ENCODE measurements at places on chromosomes 5 and 9.

DNA sequence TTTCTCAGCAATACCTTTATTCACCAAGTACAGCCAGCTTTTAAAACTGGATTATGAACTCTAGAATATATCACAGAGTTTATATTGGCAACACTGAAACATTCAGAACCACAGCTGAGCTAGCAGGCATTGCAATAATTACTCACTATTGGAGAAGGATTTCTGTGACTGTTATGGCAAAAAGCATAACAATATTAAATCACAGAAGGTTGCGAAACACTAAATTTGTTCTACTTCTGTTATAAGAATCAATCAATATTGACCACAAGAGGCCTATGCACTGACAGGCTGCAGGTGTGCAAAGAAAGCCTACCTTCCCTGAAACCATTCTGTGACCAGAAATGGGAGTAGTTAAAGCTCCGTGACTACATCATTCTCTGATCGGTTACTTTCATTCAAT, 59.2 kb downstream of the AP3B1 start:
- peak; percentile 5 for DNase-seq

DNA sequence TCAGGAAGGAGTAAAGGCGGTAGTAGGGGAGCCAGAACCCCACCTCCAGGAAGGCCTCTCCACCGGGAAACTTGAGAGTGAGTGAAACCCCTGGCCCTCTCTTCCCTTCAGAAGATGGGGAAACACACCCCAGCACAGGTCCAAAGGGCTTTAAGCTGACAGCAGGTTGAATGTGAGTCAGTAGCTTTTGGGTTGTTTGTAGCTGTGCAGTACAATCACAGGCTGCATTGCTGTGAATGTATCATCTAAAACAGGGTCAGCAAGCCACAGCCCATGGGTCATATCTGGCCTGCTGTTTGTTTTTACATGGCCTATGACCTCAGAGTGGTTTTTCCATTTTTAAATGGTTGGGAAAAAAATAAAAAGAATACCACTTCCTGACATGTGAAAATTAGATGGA, 10.0 kb downstream of the OTULINL start:
- no peak for DNase-seq

- no peak for DNase-seq
Measured at GRCh38 chr9:116900007-116900367, 212.9 kb downstream of the TRIM32 start.

DNA sequence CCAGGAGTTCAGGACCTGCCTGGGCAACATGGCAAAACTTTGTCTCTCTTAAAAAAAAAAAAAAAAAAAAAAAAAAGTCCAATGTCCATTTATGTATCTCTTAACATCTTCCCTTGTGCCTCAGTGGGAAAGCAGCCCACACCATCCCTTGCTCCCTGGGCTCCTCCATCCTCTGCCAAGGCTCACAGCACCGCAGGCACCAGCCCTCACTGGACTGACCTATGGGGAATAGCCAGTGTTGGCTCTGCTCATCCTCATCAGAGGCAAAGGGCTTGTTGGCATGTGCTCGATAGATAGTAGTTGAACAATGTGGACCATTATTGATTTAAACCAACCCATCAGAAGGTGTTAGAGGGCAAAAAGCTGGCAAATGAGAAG, 61.8 kb upstream of the LRRTM2 start:
- no peak for DNase-seq

DNA sequence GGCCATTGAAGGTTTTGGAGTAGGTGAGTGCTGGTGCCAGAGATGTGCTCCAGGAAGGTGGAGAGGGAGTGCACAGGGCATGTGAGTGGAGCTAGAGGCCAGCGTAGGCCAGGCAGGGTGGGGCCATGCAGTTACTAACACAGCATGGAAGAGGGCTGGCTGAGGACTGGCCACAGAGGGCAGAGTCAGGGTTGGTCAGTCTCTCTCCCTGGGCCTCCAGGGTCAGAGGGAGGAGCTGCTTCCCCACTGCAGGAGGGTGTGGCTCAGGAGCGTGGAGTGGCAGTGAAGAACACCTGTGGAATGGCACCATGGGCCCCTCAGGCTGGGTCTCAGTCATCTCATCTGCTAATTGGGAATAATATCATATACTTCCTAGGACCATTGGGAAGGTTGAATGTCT, 167.7 kb downstream of the MACROH2A1 start:
- DNase-seq = no peak

DNA sequence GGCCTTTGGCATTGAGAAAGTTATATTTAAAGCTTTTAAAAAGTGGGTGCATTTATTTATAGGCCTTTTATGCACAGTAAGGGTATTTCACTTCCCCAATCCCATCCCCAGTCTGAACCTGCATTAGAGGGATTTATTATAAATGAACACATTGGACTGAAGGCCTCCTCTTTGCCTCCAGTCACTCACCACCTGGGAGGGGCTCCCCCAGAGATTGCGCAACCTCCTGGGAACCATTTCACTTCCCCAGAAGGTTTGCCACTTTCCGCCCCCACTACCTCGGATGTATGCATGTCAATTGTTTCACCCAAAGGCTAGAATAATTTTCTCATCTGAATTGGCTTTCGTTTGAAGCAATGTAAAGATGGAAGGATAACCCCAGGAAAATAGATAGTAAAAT, 29.8 kb upstream of the VCAN start:
- DNase-seq = no peak

DNA sequence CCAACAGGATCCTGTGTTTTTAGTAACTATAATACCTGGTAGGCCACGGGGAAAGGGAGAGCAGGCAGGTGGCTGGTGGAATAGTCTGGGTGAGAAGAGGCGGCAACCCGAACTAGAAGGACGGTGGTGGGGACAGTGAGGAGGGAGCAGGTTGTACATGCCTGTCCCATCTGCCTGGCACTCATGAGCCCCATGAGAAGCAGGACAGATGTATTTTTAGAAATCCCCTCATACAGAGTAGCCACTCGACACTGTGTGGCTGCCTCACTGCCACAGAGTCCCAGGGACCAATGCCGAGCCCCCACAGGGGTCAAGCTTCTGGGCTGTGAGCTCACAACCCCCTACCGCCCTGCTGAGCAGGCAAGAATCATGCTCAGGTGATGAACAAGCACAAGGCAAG, 136.6 kb downstream of the SEC61B start:
- no peak for DNase-seq

DNA sequence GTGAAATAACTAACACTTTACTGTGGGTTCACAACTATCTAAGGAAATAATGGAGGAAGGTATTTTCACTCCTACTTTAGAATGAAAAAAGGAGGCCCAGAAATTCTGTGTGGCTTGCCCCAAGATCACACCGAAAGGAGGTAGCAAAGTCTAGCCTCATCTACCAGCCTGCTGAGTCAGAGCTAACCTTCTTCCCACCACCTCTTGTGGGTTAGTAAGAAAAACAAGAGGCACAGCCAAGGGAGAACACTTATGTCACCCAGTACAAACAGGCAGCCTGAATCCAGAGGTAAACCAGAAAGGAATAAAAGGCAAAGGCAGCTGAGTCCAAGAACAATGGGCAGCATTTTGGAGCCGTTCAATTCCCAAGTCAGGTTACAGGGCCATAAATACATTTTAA, 91.9 kb upstream of the RASEF start:
- DNase-seq = peak; percentile 1

DNA sequence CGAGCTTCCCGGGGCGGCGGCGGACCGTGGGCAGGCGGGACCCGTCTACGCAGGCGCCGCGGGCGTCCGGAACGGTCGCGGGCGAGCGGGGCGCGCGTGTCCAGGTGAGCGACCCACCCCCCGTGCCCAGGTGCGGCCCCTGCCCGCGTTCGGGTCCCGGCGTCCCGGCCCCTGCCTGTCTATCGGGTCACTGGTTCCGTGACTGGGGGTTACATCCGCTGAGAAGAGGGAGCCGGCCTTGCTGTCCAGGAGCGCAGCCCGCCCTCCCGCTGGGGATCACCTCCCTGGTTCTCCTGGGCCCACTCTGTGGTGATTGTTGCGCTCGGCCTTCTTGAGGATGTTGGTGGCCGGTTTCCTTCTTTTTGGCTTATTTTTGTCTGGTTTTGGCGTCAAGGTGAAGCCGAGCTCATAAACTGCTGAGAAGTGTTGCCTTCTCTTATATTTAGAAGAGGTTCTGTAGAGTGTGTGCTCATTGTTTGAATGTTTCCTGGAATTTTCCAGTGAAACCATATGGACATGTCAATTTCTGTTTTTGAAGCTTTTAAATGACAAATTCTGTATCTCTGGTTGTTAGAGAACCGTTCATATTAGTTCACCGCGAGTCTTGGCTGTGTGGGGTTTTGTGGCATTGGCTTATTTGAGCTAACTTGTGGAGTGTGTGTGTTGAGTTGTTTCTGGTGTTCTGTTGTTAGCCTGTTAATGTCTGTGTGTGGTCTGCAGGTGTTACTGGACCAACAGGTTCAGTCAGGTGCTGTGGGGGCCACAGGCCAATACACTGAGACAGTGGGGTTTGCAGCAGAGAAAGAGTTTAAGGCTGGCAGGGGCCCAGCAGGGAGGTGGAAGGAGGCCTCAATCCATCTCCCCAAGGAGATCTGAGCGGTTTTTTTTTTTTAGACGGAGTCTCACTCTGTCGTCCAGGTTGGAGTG, 621 bp downstream of the CEP72 start:
- DNase-seq = no peak

GRCh38 chr5:180135128-180135955, 63.8 kb upstream of the RNF130 start:
- DNase-seq = peak; percentile 6

GRCh38 chr5:124772457-124773200, 26.2 kb upstream of the ZNF608 start:
- no peak for DNase-seq

DNA sequence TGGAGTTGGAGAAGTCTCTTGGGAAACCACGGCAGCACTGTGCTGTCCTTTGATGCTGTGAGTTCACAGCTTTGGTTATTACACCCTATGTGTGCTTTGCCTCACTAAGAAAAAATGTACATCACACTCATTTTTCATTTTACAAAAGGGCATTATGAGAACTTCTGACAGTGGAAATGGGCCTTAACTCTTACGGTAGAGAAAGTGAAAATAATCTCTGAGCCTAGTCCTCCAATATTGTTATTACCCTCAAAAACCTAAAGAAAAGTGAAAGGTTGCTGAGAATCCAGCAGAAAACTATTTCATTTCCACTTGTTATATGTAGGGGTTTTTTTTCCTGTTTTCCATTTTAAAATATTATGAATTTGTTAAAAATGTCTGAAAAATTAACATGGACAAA, 8.2 kb upstream of the OR13D1 start:
- DNase-seq = peak; percentile 18

- DNase-seq = peak; percentile 62
Measured at GRCh38 chr5:149442563-149443182, 63.6 kb upstream of the IL17B start.

DNA sequence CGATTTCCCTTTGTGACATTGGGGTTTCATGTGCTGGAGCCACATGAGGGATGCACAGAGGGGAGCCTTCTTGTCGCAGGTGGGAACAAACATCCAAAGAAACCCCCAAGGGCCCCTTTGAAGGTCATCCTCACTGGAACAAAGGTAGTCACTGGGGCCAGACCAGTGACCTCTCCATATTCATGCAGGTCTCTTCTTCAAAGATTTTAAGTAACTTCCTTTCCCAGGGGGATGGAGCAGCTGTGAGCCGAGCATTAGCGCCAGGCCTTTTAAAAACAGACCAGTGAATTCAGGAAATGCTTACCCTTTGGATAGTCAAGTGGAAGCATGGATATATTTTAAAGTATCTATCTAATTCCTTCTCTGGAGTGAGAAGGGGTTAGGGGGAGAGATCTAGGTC, 33.0 kb downstream of the DAPK1 start:
- no peak for DNase-seq

- peak; percentile 28 for DNase-seq
Measured at GRCh38 chr5:102718819-102719218, 36.3 kb upstream of the PAM start.

DNA sequence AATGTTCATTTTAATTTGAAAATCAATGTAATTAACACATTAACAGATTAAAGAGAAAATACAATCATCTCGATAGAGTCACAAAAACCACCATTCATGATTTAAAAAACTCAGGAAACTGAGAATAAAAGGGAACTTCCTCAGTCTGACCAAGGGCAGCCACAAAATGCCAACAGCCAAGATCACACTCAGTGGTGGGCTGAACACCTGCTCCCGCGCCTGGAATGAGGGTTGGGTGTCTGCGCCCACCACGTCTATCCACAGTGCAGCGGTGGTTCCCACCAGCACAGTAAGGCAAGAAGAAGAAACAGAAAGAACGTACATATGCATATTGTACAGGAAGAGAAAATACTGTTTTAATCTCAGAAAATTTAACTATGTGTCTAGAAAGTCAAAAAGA, 11.7 kb upstream of the NSMF start:
- DNase-seq = no peak

DNA sequence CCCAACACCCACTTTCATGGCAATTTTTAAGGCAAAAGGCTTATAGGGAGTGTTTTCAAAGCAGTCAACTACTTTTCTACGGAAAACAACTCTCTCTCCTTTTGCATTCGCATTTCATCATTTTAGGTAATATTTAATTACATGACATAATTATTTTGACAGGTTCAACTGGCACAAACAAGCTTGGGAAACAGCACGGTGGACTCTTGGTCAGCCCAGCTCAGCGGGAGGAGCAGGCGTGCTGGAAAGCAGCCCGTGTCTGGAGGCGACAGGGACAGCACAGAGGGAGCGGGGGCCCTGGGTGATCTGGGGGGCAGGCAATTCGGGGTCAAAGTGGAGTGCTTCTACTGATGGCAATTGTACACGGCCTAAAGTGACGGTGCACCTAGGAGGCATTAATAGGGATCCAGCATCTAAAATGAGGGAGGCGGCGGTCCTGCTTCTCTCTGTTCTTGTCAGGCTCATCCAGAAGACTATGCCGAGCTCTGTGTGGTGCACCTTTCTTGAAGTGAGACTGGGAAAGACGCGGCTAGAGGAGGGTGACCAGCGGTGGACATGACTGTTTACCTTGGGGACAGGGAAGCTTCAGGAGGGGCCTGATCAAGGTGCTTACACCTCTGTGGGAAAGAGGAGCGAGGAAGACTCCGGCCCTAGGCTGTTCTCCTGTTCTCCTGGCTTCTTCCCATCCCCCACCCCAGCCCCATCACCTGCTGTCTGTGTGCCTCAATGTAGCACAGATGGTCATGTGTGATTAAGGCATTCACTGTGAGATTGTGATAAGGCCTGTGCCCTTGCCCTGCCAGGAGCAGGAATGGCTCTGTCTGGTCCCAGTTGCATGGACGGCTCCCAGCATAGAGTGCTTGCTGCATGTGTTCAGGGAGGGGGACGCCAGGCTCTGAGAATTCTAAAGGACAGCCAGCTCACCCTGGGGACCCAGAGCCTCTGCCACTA, 3.4 kb downstream of the MYMK start:
- no peak for DNase-seq

DNA sequence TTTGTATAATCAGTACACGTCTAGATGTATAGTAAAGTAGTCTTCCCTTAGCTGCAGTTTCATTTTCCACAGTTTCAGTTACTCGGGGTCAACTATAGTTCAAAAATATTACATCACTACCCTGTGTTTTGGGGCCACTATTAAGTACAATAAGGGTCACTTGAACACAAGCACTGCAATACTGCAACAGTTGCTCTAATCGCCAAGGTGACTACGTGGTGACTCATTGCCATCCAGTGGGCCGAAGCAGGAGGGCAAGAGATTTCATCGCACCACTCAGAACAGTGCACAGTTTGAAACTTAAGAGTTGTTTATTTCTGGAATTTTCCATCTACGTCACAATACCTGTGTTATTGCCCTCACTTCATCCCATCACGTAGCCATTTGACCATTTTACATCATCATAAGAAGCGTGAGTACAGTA, at the start of gene ARL14EPL:
ARL14EPL (plus strand) TSS at position 379 of the 424 bp plus-strand sequence. CDS start 18,994 bp downstream, outside the sequence.
- peak; percentile 77 for DNase-seq

- no peak for DNase-seq
Measured at GRCh38 chr9:126857261-126857960, 3.0 kb upstream of the ZBTB34 start.

- DNase-seq = no peak
Measured at GRCh38 chr5:86407711-86408110, 210.0 kb upstream of the COX7C start.

Data from fibroblast of skin of right biceps (primary cell).